ENCODE measurements at places on chromosomes 6 and 20.

DNA sequence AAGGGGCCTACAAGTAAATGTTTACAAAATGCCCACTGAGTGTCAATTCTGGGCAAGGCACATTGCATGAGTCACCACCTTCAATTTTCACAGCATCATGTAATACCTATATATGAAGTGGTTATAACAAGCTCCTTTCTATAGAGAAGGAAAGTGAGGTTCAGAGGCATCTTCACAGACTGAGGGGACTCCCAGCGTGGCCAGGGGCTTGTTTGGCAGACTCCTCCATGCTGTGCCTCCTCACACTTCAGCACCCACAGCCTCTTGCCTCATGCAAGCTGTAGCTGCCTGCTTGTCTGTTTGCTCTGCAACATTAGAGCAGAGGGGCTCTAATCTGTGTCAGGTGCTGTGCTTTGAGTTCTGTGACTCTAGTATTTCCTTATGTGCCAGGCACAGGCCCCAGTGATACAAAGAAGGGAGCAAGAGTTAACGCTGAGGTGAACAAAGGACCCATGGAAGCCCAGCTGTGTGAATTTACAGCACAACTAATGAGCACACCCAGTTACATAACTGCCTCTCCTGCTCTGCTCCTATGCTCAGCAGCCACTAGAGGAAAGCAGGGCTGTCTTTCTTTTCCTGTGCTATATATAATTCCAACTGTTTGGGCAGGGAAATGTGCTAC lies 72.3 kb downstream of the ZHX3 start:
- DNase-seq = peak; percentile 36

DNA sequence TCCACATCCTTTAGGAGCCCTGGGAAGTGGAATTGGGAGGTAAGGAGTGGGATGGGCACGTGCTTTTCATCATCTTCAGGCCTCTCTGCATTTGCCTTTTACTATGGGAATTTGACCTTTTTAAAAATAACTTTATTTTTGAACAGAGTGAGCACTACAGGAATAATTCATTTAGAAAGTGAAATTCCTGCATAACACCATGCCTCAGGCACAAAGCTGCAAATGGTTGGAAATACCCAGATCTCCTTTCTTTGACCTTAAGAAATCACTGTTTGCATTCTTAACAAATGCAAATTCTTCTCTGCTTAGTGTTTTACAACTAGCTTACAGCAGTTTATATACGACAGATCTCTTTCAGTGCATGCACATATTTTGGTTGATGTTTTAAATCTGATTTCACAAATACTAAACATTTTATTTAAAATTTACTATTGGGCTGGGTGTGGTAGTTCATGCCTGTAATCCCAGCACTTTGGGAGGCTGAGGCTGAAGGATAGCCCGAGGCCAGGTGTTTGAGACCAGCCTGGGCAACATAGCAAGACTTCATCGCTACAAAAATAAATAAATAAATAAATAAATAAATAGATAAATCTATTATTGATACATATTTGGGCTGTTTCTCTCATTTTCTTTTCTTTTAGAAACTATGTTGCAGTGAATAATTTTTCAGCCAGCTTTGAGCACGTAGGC lies 24.5 kb downstream of the CST8 start:
- no peak for DNase-seq

DNA sequence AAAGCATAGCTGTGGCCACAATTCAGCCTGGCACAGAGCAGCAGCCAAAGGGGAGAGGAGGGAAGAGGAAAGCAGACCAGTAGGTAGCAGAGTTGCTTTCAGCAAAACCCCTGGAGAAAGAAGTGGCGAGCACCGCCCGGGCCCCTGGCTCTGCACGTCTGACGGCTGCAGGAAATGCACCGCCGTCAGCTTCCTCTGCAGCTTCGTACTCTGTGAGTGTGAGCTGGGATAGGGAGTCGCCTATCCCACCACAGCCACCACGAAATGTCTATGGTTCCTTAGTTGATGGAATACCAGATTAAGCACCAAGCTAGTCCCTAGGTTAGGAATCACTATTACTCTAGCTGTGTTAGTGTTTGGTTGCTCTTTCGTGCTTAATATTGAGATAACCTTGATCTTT lies 79.9 kb upstream of the NAA20 start:
- no peak for DNase-seq

DNA sequence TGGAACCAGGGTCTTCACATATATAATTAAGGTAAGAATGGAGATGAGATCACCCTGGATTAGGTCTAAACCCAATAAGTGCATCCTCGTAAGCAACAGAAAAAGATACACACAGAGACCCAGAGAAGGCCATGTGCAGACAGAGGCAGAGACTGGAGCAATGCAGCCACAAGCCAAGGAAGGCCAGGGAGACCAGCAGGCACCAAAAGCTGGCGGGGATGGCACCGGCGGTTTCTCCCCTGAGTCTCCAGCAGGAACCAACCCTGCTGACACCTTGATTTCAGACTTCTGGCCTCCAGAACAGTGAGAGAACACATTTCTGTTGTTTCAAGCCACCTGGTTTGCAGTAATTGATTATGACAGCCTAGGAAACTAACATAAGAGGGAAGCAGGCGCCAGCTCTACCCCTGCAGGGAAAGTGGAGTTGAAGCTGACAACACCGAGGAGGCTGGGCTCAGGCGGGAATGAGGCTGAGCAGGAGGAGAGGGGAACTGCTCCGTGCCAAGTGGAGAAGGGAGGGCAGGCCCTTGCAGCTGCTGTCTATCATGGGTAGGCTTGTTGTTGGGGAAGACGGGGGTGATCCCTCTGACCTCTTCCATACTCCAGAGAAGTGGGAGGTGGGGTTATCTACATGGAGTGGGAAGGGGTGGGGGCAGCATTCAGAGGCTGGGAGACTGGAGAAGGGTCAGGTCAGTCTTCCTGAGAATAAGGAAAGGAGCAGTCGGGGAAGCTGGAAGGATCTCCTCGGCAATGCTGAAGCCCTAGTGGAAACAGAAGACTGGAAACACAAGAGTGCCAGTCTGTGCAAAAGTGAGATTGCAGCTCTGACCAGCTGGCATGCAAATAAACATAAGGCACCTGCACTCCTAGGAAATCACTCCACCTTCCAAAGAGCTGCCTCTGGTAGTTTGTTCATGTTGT lies 72.7 kb downstream of the NFATC2 start:
- DNase-seq = no peak

- no peak for DNase-seq
These were observed 263.4 kb upstream of the ECI2 start for GRCh38 chr6:4398791-4399190.

- DNase-seq = no peak
These were observed 115.1 kb downstream of the BTBD9 start for GRCh38 chr6:38524436-38525145.

DNA sequence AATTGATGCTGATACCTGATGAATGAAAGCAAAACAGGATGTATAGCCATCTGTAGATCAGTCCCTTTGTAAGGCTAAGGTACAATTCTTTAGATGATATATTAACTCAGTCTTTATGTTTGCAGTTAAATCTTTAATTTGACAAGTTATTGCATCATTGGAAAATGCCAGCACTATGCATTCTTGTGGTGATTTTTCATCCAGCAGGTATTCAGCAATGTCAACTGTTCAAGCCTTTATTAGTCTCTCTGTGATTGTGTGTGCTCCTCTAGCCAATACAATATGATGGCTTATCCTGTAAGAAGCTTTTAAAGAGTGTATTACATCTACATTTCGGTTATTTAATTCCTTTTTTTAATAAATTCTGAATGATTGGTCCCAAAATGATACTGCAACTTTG lies 34.3 kb downstream of the HLA-DMB start:
- DNase-seq = no peak

DNA sequence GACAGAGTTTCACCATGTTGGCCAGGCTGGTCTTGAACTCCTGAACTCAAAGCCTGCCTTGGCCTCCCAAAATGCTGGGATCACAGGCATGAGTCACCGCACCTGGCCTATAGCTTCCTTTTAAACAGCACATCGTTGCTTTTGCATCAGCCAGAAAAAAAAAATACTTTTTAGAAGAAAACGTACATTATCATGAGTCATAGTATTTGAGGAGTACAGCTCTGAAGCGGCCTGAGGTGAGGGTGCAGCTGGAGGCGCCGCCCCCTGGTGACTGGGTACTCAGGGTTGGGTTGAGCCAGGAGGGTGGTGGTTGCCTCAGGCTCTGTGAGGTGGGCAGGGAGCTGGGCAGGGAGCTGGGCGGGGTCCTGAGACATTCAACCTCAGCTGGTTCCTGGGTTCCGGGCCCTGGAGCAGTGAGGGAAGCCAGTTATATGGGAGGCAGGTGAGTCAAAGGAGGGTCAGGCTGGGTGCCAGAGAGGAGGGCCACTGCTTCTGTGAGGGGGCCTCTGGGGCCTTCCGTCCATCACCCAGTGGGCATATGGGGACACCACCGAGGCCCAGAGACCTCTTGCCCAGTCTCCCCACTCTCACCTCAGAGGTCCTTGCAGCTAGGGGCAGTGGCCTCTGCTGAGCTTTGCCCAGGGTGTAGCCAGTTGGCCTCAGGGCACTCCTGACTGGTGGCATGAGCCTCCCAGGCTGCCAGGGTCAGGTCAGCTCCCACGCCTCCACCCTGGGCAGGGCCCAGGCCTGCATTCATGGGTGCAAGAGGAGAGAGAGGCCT lies 11.7 kb upstream of the ID1 start:
- no peak for DNase-seq

GRCh38 chr6:148700741-148701311 lies 46.0 kb upstream of the UST start:
- no peak for DNase-seq

DNA sequence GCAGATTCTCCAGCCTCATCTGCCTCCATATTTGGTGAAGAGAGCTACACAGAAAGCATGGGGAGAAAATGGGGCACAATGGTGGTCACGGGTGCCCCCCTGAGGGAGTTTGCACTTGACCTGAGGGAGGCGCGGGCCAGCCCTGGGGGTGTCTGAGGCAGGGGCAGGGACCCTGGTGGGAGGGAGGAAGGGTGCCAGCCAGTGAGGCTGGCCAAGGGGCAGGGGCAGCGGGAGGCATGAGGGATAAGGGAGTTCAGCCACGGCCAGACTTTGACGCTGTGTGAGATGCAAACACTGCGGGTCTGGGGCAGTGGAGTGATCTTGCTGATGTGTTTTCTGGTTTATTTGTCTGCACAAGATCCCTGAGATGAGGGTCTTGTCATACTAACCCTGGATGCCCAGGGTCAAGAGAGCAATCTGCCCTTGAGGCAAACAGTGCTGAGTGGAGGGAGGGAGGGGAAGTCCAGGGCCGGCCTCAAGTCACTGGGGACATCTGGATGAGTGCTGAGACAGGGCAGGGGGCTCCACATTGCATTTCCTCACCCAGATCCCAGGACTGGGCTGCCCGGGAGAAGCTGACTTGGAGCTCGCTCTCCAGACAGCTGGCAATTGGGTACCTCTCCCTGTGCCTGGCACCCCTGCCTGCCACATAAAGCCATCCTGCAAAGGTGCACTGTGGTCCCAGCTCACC lies 8.8 kb upstream of the PCMTD2 start:
- no peak for DNase-seq

DNA sequence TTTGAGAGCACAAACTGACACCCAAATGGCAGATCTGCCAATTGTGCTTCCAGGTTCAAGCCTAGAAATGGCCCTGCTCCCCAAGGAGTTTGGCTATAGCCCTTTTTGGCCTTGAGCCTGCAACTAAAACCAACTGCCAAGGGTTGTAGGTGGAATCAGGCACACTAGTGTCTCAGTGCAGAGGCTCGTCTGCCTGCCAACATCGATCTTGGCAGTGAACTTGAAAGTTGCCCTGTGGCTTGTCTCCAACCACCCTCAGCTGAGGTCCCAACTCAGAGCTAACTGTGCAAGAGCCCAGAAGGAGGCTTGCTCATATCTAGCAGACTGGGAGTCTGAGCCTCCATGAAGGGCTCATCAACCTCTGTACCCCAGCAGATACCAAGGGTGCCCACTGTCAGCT lies 92.7 kb upstream of the GLP1R start:
- no peak for DNase-seq

DNA sequence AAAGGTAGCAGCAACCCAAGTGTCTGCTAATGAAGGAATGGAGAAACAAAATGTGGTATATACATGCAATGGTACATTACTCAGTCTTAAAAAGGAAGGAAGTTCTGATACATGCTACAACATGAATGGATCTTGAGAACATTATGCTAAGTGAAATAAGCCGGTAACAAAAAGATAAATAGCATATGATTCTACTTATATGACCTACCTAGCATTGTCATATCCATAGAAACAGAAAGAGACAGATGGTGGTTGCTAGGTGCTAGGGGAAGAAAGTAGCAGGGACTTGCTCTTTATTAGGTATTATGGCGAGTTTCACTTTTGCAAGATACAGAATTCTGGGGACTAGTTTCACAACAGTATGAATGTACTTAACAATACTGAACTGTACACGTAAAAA lies 46.6 kb downstream of the UBR2 start:
- no peak for DNase-seq

DNA sequence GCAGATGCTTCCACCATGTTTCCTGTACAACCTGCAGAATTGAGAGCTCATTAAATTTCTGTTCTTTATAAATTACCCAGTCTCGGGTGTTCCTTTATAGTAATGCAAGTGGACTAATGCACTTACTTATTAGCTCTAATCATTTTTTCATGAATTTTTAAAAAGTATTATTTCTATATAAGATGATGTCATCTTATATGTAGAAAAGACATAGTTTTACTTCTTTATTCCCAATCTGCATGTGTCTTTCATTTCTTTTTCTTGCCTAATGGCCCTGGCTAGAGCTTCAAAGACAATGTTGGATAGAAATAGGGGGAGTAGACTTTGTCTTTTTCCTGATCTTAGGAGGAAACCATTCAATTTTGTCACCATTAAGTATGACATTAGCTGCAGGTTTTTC lies 27.8 kb downstream of the OTOR start:
- DNase-seq = no peak

- DNase-seq = no peak
These were observed 7.9 kb upstream of the DEFB125 start for GRCh38 chr20:79565-79964.

DNA sequence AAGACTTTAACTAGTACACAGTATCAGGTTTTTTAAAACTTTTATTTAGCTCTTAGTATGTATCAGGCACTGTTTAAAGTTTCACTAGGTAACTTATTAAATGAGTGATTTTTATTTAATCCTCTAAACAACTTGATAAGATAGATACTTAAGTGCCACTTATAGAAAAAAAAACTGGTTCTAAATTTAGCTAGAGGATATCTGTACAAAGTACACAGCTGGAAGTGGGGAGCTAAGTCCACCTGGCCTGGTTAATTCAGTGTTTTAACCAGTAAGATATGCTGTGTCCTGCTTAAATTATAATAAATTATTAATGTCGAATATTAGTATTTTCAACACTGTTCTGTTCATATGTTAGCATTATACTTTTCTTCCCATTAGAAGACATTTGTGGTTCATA lies 37.5 kb downstream of the SYCP2 start:
- DNase-seq = no peak
